IPS-NIHi11 (cell line): ENCODE measurements at places on chromosomes 12 and 14.

DNA sequence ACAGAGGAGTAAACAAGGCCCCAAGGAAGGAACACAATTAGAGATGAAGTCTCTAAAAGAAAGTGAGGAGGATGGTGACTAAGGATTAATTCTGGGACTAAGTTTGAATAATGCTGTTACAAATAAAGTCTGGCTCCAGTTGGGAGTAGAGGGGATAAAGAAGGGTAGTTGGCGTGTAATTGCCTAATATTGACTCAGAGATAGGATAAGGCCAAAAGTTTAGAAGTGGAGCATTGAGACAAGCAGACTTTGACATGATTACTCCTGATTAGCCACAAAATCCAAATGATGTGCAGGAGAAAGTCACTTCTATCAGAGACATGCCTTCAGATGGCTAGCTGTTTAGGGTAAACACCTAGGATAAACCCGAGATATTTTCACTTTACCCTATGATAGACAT is 108.4 kb downstream of the PLCZ1 start:
- no peak for DNase-seq

GRCh38 chr14:75095690-75096089 is 26.2 kb downstream of the ZC2HC1C start:
- no peak for DNase-seq

GRCh38 chr14:32998433-32998832 is 59.8 kb downstream of the NPAS3 start:
- DNase-seq = peak; percentile 21

- no peak for DNase-seq
These were observed 6.4 kb upstream of the TBK1 start for GRCh38 chr12:64445490-64445889.
